ENCODE measurements at places on chromosomes 7 and 10.

- DNase-seq: peak; percentile 51
Observed at GRCh38 chr7:148962823-148963582, 65.3 kb downstream of the PDIA4 start.

- DNase-seq: peak; percentile 52
Observed at GRCh38 chr10:43120929-43121314, 17.3 kb upstream of the CSGALNACT2 start.

- DNase-seq: no peak
Observed at GRCh38 chr7:48899932-48900331, 24.4 kb upstream of the CDC14C start.

DNA sequence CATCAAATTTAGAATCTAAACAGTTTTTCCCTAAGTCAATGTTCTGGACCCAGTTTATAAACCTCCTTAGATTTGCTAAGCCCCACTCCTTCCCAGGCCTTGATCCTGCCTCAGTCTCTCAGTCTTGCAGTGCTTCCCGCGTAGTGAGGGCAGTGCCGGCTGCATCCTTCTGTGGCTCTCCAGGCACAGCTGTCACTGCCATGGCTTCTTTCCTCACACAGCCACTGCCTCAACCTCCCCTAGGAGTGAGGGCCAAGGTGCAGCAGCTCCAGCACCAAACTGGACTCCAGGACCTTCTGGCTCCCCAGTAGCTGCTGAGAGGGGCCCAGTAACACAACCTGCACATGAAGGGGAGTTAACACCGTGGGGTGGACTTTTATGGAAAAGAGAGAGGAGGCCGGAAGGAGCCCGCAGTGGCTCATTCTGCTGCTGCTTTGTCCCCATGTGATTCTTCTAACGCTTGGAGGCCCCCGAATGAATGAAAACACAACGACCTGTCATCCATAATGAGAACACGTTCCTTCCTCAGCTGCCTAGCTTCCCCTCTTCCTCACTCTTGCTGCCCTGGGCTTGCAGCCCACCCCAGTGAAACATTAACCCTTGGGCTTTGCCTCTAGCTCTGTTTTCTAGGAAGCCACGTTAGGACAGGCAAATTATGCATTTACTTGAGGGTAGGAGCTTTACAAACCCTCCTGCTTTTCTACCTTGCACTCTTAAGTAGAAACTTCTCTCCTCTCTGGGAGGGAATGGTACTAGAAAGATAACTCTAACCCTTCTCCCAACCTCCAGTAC lies 16.0 kb upstream of the UBE2H start:
- DNase-seq: no peak

DNA sequence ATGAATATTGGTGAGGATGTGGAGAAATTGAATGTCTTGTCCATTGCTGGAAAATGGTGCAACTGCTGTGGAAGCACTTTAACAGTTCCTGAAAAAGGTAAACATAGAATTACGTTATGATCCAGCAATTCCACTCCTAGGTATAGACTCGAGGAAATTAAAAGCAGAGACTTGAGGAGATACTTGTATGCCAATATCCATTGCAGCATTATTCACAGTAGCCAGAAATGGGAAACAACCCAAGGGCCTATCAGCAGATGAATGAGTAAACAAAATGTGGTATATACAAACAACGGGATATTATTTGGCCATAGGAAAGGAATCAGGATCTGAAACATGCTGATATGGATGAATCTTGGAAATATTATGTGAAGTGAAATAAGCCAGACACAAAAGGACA lies 32.5 kb upstream of the MTURN start:
- DNase-seq: no peak

- no peak for DNase-seq
Observed at GRCh38 chr7:83870515-83870914, 221.6 kb upstream of the SEMA3E start.

DNA sequence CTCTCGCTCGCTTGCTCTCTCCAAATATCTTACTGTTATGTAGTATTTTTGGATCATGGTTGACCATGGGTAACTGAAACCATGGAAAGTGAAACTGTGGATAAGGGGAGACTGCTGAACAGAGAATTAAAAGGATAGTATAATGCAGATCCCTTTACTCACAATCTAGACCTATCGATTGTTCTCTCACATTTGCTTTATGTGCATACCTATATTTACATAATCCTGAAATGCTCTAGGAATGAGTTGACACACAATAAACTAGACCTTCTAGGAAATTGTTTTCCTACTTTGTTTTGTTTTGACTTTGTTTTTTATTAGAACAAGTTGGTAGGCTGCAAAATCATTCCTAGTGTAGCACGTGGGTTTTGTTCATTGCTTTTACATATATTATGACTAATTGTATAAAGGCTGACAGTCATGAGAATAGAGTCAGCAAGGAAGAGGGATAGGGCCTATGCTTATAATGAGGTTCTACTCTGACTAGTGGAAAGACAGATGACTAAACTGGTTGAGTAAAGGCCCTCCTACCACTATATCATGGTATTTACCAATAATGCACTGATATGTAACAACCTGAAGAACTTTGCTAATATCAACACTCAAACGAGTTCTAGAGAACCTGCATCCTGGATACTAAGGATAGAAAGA lies 175.3 kb upstream of the TARP start:
- no peak for DNase-seq
